IMR-90 (cell line): ENCODE measurements at places on chromosomes 7 and 10. TPM values are rescaled to one million over a fixed set of nuclear protein-coding genes. Genes with fewer than 3 reads are reported as not detected.
A peak's percentile ranks its signal among the peaks of the same experiment; 100 is the strongest.

- H3K36me3 ChIP-seq: peaks cover 4% of the 10 kb centered on the region; the same call in 1 of the 2 replicates
- H3K4me1 ChIP-seq: peaks cover 2% of the 10 kb centered on the region; the same call in 1 of the 2 replicates
- DNase-seq: peak; percentile 78
- no peak overlapping the region for H3K27ac ChIP-seq
Observed at GRCh38 chr7:87370660-87371180, 25.3 kb downstream of the CROT start.

DNA sequence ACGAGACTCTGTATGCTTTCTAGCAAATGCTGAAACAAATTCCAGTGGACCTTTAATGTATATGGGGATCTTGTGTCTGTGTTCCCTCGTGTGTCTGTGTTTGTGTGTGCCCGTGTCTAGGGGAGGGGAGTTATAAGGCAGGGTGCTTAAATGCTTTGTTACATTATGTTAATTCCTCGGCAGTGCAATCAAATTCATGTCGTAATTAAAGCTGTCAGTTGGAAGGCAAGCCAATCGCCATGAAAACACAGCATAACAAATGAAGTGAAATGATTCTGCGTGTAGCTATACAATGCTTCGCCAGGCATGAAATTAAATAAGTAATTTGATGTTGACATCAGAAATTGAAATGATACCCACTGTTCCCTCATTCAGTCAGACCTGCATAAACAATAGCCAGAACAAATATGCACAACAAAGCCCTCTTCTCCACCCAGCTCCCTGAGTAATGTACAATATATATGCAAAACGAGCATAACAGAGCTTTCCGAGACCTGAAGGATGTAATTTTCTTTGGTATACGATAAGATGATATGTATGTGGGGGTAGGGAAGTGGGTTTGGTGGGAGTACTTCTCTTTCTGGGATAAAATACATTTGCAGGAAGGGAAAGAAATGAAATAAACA is 534.1 kb downstream of the AUTS2 start:
- no peak overlapping the region for H3K4me3 ChIP-seq
- H3K4me1 ChIP-seq: no peaks in the 10 kb centered on the region
- H3K27ac ChIP-seq: no peak overlapping the region
- no peaks in the 10 kb centered on the region for H3K36me3 ChIP-seq
- DNase-seq: no peak
- no peaks in the 10 kb centered on the region for H3K27me3 ChIP-seq

DNA sequence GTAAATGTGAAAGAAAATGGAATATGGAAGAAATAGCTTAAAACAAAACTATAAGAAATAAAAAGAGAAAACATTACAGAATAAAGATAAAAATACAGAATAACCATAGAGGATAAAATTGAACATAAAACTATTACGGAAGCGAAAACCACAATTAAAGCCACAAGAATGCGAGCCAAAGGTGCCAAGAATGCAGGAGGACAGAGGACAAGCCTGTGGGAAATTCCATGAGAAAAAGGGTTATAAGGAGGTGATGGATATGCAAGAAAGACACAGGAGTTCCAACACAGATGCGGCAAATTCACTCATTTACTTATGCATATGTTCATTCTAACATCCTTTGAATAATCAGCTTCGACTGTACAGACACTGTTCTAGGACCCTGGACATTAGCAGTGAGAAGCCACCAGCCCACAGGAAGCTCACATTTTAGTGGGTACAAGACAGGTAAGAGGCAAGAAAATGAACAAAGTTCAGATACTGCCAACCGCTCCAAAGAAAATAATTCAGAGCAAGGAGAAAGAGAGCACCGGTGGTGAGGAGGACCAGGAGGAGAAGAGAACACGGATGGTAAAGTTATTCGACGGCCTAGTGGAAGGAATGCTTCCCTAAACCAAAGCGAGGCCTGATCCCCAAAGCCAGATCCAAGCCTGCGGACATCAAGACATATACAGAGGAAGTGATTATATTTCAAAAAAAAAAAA is 213.7 kb upstream of the MGMT start:
- DNase-seq: no peak
- H3K27me3 ChIP-seq: no peaks in the 10 kb centered on the region
- H3K36me3 ChIP-seq: no peaks in the 10 kb centered on the region
- no peak overlapping the region for H3K27ac ChIP-seq
- H3K4me1 ChIP-seq: no peaks in the 10 kb centered on the region

DNA sequence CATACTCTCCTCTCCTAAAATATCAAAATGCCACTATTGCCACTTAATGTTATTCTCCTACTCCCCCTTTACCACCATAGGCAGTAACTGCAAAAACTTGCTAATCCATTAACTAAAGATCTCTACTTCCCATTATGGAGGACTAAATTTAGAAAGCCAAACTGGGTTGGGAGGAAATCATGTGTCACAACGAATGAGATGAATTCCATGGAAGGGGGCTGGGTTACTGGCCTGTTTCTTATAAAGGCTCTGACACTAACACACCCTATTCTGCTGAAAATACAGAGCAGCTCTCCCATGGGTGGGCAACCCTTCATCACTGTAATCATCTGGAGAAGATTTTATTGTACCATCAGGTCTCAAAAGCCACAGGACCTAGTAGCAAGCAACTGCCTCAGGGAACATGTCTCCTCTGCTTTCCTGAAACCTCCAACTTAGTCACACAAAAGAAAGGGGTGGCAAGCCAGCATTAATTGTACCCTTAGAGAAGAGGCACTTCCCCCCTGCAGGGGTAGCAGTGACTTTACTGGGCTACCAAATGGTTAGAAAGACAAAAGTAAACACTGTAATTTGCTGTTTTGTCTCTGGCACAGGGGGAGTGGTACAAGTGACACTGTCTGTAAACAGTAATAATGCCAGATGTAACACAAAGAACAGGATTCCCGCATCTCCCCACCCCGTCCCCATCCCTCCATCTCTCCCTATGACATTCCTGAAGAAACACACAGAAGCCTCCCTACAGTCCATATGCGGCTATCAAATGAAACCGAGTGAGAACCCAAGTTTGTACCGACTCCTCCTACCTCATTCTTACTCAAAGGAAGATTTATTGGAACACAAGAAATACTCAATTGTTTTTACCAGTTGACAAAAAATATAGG is 81.6 kb downstream of the ARMH3 start:
- H3K27me3 ChIP-seq: no peaks in the 10 kb centered on the region
- H3K4me1 ChIP-seq: peaks cover 6% of the 10 kb centered on the region
- no peak overlapping the region for H3K4me3 ChIP-seq
- no peak overlapping the region for H3K27ac ChIP-seq

MSRB2 gene
- 10.6 TPM in 2 replicates for total RNA-seq

LBX1 gene
- total RNA-seq: not detected in 2 replicates

PDE1C gene
- total RNA-seq: 53.3 and 61.5 TPM in 2 replicates
